Activated CD4-positive, alpha-beta T cell treated with anti-CD3 and anti-CD28 coated beads for 4 hours (primary cell): ENCODE measurements at places on chromosomes 3 and 15.

GRCh38 chr3:143068059-143068458 is 51.5 kb upstream of the CHST2 start:
- no peak for DNase-seq

GRCh38 chr3:126052196-126053058 is 31.5 kb downstream of the SLC41A3 start:
- no peak for DNase-seq

DNA sequence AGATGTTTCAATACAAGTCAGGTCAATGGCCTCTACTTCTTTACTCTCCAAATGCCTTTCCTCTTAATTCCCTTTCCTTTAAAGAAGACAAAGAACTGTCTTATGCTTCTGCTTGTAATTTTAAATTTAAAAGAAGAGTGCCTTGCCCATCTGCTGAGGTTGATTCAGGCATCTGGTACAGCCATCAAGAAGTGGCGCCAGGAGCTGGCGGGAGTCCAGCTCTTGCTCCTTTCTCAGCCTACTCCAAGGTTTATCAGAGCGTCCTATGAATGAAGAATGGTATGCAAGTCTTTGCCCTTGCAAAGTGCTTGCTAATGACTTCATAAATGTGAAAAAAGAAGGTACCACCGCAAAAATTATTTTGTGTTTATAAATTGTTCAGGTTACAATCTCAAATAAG is 294.6 kb upstream of the TGFBR2 start:
- no peak for DNase-seq

DNA sequence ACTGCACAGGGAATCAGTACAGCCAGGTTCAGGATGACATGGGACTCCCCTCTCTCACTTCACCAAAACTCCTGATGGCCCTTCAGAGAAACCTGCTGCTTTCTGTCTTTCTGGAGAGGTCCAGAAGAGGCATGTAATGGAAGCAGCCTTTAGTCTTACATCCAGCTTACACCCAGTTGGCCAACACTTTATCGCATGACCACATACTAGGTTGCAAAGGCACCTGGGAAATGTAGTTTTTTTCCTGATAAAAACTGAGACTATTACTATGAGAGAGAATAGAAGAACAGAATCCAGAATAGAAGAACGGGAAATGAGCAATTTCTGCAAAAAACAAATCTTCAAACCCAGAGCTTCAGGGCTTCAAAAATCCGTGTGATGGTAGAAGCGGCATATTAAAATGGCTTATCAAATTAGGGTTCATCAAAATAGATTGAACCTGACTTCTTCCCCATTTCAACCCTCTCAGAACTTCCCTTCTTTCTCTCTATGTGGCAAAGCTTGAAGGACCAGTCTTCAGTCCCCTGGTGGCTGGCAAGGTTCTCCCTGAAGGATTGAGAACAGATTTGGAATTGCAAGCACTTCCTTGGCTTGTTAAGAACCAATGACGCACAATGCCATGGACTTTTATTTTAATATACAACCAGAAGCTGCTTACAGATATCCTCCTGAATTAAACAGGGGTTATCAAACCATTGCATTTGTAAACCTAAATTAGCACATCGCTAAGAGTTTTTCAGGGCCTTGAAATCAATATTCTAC is 34.4 kb downstream of the CORO2B start:
- no peak for DNase-seq

GRCh38 chr3:103083848-103084631 is 649.2 kb downstream of the ZPLD1 start:
- DNase-seq, result no peak

GRCh38 chr3:123652342-123652984 is 67.6 kb upstream of the HACD2 start:
- no peak for DNase-seq

GRCh38 chr15:79403501-79403900 is 28.6 kb upstream of the MINAR1 start:
- no peak for DNase-seq

GRCh38 chr15:45114076-45114750 is at the start of the genes DUOX2 and DUOXA2:
Gene DUOX2 (minus strand): TSS chr15:45114172. CDS start chr15:45113411, 761 bp downstream.
Gene DUOXA2 (plus strand): TSS chr15:45114326. CDS start chr15:45114606, 280 bp downstream.
- no peak for DNase-seq

DNA sequence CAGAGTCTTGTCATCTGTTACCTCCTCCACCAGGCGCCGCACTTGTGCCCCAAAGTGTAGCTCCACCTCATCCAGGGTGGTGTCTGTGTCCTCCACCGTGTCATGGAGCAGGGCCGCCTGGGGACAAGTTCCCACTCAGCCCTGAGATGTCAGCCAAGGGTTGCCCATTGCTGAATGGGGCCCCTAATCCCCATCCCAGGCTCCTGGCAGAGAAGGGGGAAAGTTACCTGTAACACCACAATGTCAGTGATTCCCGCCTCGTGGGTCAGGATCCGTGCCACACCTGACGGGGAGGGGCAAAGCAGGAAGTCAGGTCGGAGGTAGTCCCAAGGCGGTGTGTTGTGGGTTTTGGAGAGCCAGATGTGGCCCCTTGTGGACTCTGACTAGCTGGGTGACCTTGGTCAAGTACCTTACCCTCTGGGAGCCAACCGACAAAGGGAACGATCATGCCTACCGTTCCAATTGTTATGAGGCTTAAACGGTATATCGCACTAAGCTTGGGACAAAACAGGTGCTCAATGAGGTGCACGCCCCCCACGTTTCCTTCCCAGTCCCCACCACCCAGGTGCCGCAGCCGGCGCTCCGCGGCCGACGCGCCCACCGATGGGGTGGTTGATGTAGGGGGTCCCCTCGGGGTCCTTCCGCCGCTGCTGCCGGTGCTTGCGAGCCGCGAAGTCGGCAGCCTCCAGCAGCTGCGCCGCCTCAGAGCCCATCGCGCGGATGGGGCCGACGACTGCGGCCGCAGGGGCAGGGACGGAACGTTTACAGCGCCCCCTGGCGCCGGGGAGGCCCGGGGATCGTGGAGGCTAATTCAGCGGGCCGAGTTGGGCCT is at the start of gene HDDC3:
Gene HDDC3, minus strand, starts transcription at position 722 of the 832 bp plus-strand sequence. Its CDS starts 9 bp downstream, at position 713.
- DNase-seq, result peak; percentile 88

DNA sequence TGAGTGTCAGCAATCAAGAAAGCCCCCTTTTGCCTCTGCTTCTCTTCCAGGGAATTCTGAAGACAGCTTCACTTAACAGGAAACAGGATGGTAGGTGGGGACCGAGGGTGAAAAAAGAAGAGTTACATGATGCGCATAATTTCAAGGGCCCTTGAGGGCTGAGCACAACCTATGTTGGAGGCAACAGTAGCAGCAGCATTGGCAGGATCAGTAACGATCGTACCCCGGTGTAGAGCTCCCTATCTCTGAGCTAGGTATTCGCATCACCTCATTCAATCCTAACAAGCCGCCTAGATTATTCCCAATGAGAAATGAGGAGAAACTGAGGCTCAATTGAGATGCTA is 432 bp upstream of the RAD54L2 start:
- no peak for DNase-seq

GRCh38 chr3:154095832-154096421 is 25.3 kb upstream of the ARHGEF26 start:
- DNase-seq, result no peak
